Activated CD4-positive, alpha-beta T cell treated with anti-CD3 and anti-CD28 coated beads, Interleukin-2, amount 10 ng/mL, durations not matched to agents 7 days and 5 days (primary cell): ENCODE measurements at places on chromosomes 6 and 20. TPM values are rescaled to one million over a fixed set of nuclear protein-coding genes. Genes with fewer than 3 reads are reported as not detected.

DNA sequence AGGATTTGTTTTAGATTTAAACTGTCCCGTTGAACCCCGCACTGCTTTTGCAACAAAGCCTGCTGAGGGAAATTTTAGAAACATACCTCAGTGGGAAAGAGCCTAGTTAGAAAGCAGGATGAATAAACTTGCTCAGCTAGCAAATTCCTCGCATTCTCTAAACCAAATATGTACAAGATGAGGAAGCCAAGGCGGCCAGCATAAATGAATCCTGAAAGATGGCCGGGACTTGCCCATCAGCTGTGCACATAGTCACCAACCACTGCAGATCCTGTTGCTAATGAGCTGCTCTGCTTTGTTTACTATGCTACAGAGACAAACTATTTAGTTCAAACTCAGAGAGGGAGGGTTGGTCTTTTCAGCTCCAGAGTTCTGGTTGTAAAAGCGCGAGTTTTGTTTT is 49.0 kb downstream of the TMEM170B start:
- no peak for DNase-seq

DNA sequence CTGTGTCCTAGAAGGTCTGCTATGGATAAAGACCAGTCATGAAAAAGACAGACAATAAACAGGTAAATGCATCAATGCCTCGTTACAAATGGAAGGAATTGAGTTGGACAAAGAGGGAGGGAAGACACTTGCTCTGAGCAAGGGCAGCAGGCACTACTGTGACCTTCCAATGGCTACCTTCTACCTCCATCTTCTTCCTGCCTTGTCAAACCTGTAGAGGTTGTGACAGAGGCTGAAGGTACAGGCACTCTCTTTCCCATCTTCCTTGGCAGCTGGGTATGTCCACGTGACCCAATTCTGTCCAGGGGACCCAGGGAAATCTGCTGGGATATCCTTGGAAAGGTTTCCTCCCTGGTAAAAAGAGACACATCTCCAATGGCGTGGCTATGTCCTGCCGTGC is 274.8 kb downstream of the TFAP2C start:
- no peak for DNase-seq

DNA sequence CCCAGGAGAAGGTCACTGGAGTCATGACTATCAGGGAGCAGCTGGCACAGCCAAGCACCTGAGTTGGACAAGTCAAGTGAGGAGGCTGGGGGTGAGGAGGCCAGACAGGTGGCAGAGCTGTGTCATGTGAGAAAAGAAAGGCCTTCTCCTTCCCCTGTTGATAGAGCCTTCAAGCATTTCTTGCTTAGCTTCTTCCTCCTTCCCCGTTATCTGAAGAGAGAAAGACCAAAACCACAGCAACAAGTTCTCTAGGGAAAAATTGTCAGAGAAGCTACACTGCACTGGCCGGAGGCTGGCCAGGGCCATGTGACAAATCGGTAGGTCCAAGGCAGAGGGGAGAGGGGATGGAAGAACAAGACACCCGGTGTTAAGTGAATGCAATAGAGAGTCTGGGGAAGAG is 202.1 kb upstream of the PRDM1 start:
- no peak for DNase-seq

Gene BPI
- not detected for total RNA-seq

Gene CRIP3
- 0.67 TPM for total RNA-seq

DNA sequence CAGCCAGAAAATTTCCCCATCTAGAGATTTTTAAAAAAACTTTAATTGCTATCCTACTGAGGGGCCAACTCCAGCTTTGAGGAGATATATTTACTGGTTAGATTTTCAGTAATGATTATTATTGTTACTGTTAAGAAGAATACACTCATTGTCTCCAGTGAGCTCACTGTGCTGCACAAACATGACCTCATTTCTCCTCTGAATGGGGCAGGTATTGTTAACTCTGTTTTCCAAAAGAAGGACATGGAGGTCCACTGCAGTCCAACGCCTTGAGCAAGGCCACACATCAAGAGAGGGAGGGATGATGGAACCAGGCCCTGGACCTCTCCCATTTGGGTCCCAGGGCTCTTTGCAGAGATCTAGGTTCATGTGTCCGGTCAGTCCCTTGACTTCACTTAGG is 13.9 kb upstream of the SCUBE3 start:
- no peak for DNase-seq
